ENCODE measurements at places on chromosomes 2 and 18. TPM values are rescaled to one million over a fixed set of nuclear protein-coding genes. Genes with fewer than 3 reads are reported as not detected.

The CENPA gene
- total RNA-seq, result 7.7 TPM

The CNTNAP5 gene
- not detected for total RNA-seq

The LOXHD1 gene
- not detected for total RNA-seq

The C2orf80 gene
- not detected for total RNA-seq

The CYBRD1 gene
- 192 TPM for total RNA-seq

The IKZF2 gene
- total RNA-seq, result 7.5 TPM

The LRRC30 gene
- not detected for total RNA-seq

The BMP10 gene
- total RNA-seq, result not detected

The CIB4 gene
- not detected for total RNA-seq

The SLC4A3 gene
- total RNA-seq, result 9.5 TPM

Measured in uterine smooth muscle cell (primary cell).